ENCODE measurements at places on chromosomes 3 and 15. TPM values are rescaled to one million over a fixed set of nuclear protein-coding genes. Genes with fewer than 3 reads are reported as not detected.

The EOMES gene
- total RNA-seq = not detected

The NEK10 gene
- total RNA-seq = 38.5 TPM

The CLDN16 gene
- total RNA-seq = not detected

The TEX55 gene
- not detected for total RNA-seq

The ALDH1A2 gene
- 2.3 TPM for total RNA-seq

The SI gene
- not detected for total RNA-seq

The NKTR gene
- total RNA-seq = 37.5 TPM

The NT5DC2 gene
- total RNA-seq = 43.8 TPM

The ALDH1L1 gene
- not detected for total RNA-seq

The CHST2 gene
- 7.6 TPM for total RNA-seq

The TRH gene
- not detected for total RNA-seq

The UACA gene
- 107 TPM for total RNA-seq

The SLC22A13 gene
- total RNA-seq = 1.2 TPM

The LRRC15 gene
- total RNA-seq = 0.73 TPM

The STARD9 gene
- total RNA-seq = 13.7 TPM

The GPR176 gene
- 103 TPM for total RNA-seq

The UROC1 gene
- not detected for total RNA-seq

The WDR72 gene
- total RNA-seq = not detected

The MFAP1 gene
- total RNA-seq = 27.6 TPM

The KLHL6 gene
- total RNA-seq = not detected

The PFKFB4 gene
- 12.2 TPM for total RNA-seq

The FBN1 gene
- total RNA-seq = 887 TPM

The CNTN4 gene
- total RNA-seq = not detected

The GOLGA6D gene
- not detected for total RNA-seq

The IL17RB gene
- total RNA-seq = under 0.01 TPM

The C3orf49 gene
- total RNA-seq = not detected

The CHL1 gene
- total RNA-seq = 8.9 TPM

The SSUH2 gene
- total RNA-seq = not detected

The ITIH3 gene
- total RNA-seq = not detected

The PKM gene
- total RNA-seq = 2,305 TPM

The CHRNA5 gene
- 1.5 TPM for total RNA-seq

The SLC2A2 gene
- not detected for total RNA-seq

The USP8 gene
- 44.0 TPM for total RNA-seq

The SIN3A gene
- 37.5 TPM for total RNA-seq

The GPR87 gene
- total RNA-seq = 0.29 TPM

The STRIT1 gene
- not detected for total RNA-seq

The CACNA2D3 gene
- total RNA-seq = under 0.01 TPM

The IDH3A gene
- total RNA-seq = 37.8 TPM

The AMOTL2 gene
- 77.1 TPM for total RNA-seq

The HPS3 gene
- total RNA-seq = 50.8 TPM

The ANKUB1 gene
- not detected for total RNA-seq

The IGF1R gene
- total RNA-seq = 49.0 TPM

The REC114 gene
- total RNA-seq = not detected

The RLBP1 gene
- total RNA-seq = not detected

The GLDN gene
- 127 TPM for total RNA-seq

The SERPINI2 gene
- total RNA-seq = not detected

The ECE2 gene
- total RNA-seq = under 0.01 TPM

The SMC4 gene
- total RNA-seq = 21.5 TPM

The TUSC7 gene
- not detected for total RNA-seq

The PPP2R3A gene
- 16.7 TPM for total RNA-seq

The AADACL2 gene
- not detected for total RNA-seq

The OIP5 gene
- 1.5 TPM for total RNA-seq

The CIDEC gene
- 0.17 TPM for total RNA-seq

The NRG4 gene
- 0.15 TPM for total RNA-seq

The C3orf70 gene
- 0.87 TPM for total RNA-seq

The RPN1 gene
- total RNA-seq = 502 TPM

The GOLGA8G gene
- not detected for total RNA-seq
